ENCODE measurements at places on chromosomes 5 and 9.
A peak's percentile ranks its signal among the peaks of the same experiment; 100 is the strongest.

- peak; percentile 22 for DNase-seq
Measured at GRCh38 chr9:129394061-129394885, 216.2 kb upstream of the IER5L start.

DNA sequence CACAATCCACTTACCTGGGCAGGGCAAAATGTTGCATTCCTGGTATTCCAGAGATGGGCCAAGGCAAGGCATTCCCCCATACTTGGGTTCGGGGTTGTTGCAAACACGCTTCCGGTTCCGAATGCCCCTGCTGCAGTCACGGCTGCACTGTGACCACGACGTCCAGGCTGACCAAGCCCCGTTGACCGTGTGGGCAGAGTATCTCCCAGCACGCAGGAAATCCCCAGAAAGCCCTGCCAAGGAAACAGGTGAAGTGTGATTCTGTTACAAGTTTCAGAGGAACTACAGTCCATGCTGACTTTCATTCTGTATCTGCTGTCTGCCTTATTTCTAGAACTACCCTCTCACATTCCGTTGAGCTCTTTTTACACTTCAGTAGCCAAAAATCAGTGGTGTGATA, 483.0 kb downstream of the SEMA5A start:
- no peak for DNase-seq

DNA sequence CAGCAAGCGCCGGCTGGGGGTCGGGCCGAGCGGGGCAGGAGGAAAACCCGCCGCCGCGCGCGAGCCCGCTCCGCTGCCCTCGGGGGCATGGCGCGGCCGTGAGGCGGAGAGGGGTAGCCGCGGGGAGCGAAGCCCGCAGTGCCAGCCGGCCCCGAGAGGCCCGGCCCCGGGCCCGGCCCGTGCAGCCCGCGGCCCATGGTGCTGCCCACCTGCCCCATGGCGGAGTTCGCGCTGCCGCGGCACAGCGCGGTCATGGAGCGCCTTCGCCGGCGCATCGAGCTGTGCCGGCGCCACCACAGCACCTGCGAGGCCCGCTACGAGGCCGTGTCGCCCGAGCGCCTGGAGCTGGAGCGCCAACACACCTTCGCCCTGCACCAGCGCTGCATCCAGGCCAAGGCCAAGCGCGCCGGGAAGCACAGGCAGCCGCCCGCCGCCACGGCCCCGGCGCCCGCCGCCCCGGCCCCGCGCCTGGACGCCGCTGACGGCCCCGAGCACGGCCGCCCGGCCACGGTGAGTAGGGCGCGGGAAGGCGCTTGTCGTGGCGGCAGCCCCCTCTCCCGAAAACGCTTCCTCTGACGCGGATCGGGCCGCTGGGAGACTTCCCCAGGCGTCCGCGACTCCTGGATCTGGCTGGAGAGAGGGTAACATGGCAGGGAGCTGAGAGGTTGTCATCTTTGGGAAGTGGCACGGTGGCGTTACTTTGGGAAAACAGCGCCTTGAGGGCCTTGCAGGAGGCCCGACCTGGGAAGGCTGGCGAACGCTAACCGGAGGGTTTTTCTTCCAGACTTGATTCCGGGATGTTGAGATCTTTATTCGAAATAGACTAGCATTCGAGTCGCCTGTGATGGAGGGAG, 523 bp downstream of the MAML1 start:
- no peak for DNase-seq

GRCh38 chr9:68763104-68763503, 58.1 kb downstream of the PIP5K1B start:
- DNase-seq = no peak

- DNase-seq = peak; percentile 97
Measured at GRCh38 chr5:170633235-170634081, 129.6 kb downstream of the KCNIP1 start.

GRCh38 chr9:81628897-81629296, 60.5 kb downstream of the TLE1 start:
- DNase-seq = no peak

Measured in H7 (cell line).